Right renal pelvis (tissue), 4 donors: ENCODE measurements at places on chromosomes 1 and 21. TPM values are rescaled to one million over a fixed set of nuclear protein-coding genes. Genes with fewer than 3 reads are reported as not detected.

DNA sequence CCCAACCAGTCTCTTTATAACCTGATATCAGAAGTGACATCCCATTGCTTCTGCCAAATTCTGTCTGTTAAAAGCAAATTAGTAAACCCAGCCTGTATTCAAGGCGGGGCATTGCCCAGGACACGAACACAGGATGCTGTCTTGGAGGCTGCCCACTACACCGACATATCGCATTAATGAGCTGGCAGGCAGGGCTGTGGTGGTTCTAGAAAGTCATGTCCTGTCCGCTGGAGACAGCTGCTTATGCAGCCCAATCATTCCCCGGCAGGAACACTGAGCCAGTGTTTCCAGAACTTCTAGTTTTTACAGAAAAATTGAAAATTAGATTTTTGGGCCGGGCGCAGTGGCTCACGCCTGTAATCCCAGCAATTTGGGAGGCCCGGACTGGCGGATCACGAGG is 19.3 kb downstream of the C1orf167 start:
- DNase-seq = no peak

DNA sequence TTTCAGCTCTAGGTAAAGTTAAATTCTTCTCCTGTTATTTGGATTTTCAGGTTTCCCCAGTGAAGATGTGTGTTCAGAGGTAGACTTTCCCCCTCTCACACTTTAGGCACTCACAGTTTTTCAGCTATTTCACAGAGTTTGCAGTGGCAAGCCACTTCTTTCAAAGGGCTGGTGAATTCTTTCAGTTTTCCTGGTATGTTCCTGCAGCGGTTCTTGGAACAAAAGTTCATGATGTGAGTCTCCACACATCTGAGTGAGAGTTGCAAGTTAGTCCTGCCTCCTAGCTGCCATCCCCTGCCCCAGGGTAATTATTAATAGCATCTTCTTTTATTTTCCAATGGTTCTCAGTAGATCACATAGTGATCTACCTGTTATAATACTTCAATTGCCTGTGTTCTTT is 27.3 kb upstream of the CD84 start:
- no peak for DNase-seq

GRCh38 chr1:179208681-179209477 is 20.6 kb downstream of the ABL2 start:
- no peak for DNase-seq

- no peak for DNase-seq
Measured at GRCh38 chr21:38376693-38377092, 119.9 kb downstream of the KCNJ15 start.

DNA sequence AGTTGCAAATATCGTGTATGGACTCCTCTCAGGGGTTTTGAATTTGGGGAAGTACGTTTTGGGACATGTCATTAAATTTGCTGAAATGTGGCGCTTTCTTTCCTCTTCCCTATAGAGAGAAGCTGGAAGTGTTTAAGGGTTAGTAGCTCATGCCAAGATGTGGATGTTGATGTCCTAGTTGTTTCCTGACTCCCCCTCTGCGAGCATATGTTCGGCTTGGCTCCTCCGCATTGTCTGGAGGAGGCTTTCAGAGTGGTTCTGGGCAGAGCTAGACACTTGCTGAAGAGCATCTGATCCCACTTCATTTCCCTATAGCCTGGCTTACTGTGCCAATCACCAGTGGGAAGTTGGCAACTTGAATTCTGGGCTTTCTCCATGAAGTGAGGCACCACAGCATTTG is 347.4 kb upstream of the B3GALT2 start:
- no peak for DNase-seq

Gene S100A7
- polyA plus RNA-seq = 0.67 TPM

DNA sequence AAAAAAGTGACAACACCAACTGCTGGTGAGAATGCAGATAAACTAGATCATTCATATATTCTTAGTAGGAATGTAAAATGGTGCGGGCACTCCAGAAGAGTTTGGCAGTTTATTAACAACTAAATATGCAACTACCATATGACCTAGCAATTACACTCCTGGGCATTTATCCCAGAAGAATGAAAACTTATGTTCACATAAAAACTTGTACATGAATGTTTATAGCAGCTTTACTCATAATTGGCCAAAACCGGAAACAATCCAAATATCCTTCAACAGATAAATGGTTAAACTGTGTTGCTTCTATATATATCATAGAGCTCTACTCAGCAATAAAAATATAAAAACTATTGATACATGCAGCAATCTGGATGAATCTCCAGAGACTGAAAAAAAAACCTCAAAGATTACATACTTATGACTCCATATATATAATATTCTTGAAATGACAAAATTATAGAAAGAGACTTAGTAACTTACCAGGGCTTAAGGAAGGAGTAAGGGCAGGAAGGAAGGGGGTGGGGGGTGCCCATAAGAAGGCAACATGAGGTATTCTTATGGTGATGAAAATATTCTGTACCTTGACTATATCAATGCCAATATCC is 99.9 kb downstream of the KCNH1 start:
- DNase-seq = no peak

DNA sequence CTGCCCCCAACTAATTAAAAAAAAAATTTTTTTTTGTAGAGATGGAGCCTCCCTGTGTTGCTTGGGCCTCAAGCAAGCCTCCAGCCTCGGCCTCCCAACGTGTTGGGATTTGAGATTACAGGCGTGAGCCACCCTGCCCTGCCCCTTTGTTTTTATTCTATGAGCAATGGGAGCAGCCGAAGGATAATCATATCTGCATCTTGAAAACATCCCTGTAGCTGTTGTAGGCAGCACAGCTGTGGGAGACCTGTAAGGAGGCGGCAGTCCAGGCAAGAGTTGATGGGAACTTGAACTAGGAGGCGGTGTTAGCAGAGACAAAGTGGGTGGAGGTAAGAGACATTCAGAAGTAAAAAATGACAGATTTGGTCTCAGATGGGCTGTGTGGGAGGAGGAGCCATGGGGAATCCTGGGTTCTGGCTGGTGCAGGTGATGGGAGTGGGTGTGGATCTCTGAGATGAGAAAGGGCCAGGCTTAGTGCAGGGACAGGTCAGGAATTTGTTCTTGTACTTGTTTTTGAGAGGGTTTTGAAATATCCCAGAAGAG is 31.3 kb downstream of the STUM start:
- no peak for DNase-seq

DNA sequence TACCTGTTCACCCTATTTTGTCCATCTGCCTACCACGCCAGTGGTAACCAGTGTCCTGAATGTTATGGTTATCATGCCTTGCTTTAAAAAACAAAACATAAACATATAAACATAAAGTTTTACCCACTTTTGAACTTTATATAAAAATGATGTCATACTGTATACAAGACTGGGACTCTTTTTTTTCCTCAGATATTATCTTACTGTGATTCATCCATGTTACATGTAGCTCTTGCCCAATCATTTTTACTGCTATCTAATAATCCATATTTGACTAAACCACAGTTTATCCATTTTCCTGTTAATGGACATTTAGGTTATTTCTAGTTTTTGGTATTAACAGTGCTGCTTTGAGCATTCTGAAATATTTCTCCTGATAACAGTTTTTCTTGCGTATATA is 78.8 kb downstream of the GPR161 start:
- DNase-seq = no peak

DNA sequence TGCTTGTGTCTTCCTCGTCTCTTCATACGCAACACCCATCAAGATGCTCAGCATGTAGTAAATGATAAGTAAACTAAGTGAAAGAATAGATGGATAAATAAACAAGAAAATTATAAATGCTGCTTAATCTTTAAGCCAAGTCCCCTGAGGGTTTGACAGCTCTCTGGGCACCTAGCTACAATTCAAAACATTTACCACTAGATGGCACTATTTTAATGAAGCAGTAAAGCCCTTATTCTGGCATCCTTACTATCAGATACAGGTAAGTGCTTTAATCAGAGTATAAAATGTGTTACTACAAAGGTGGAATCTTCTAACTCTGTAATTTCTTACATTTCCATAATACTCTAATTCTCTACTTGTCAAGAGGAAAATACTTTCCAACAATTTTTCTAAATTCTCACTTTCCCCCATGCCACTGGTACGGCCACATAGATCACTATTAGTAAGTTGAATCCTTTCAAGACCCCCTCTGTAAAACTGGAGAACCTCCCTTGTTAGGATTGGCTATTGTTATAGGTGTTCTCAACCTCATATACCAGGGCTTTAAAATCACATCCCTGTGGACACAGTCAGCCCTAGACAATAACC is 137.8 kb downstream of the BARHL2 start:
- no peak for DNase-seq

Gene ARHGAP30
- 1.9 TPM for polyA plus RNA-seq

Gene SOX13
- polyA plus RNA-seq = 53.1 TPM

Gene CHODL
- 38.5 TPM for polyA plus RNA-seq

Gene GBP3
- 28.6 TPM for polyA plus RNA-seq

DNA sequence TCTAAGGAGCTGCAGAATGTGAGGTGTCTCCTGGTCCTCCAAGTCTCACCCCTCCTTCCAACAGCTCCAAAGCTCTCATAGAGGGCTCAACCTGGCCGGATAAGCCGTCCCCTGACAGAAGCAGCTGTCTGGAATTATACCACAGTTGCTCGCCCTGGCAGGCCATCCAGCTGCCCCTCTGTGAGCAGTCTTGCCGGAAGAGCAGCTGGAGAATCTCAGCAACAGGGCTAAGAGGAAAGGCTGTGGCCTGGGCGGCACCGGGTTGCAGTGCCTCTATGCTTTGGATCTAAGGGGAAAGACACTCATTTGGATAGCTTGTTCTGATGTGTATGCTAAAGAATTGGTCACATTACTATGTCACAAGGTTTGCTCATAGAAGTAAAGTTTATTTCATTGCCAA is 12.4 kb downstream of the TMCC2 start:
- no peak for DNase-seq
